CD8-positive, alpha-beta memory T cell (primary cell): ENCODE measurements at places on chromosomes 16 and 17. TPM values are rescaled to one million over a fixed set of nuclear protein-coding genes. Genes with fewer than 3 reads are reported as not detected.

The CDK5R1 gene
- total RNA-seq, result 7.0 TPM

The UTS2R gene
- not detected for total RNA-seq

The TP53TG3B gene
- not detected for total RNA-seq

The LHX1 gene
- 0.51 TPM for total RNA-seq

The CCL8 gene
- total RNA-seq, result not detected

The RAMP2 gene
- not detected for total RNA-seq

The MYH1 gene
- total RNA-seq, result not detected

The LPO gene
- not detected for total RNA-seq

The ZNF594 gene
- total RNA-seq, result 14.9 TPM

The MRPS7 gene
- 101 TPM for total RNA-seq

The TM4SF5 gene
- not detected for total RNA-seq

The EXOSC6 gene
- 43.1 TPM for total RNA-seq

The TPSG1 gene
- not detected for total RNA-seq

The PPP1R9B gene
- 89.0 TPM for total RNA-seq

The PITPNM3 gene
- 0.40 TPM for total RNA-seq
